ENCODE measurements at places on chromosomes 13 and 19.

DNA sequence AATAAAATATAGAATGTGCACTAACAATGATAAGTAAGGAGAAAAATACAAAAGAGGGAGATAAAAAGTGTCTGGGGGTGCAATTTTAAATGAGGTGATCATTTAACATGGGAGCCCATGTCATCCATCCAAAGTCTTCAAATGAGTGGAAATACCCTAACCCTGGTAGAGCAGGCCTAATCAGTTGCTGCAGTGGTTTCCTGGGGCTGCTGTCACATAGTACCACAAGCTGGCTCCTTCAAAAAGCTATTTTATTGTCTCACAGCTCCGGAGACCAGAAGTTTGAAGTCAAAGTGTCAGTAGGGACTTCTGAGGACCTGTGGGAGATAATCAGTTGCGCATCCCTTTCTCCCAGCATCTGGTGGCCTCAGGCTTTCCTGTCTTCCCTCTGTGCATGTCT, 717.9 kb downstream of the DIAPH3 start:
- no peak for DNase-seq

DNA sequence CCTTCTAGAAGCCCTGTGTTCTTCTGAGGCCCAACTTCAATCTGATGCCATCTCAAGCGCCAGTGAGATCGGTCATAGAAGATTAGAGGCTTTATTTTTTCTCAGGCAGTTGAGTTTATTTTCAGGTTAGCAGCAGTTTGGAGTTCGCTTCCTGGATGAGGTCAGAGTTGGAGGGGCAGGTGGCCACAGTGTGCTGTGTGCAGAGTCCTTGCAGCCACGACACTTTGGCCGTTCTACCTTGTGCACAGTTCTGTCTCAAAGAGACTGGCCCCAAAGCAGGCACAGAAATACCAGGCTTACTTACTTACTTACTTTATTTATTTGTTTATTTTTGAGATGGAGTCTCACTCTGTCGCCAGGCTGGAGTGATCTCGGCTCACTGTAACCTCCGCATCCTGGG, 15.9 kb upstream of the ELAVL1 start:
- no peak for DNase-seq

DNA sequence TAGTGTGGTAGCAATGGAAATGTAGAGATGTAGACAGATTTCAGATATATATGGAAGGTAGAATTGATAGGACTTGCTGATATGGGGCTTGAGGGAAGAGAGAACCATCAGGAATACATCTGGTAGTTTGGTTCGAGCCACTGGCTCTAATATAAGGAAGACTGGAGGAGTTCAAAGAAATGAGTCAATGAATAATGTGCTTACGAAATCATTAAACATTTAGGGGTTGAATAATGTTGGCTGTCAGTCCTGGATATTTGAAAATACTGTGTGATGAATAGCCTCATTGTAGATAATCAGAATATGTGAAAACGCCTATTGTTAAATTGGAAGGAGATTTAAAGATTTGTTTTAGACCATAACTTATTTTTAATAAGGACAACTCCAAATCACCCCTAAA, 21.6 kb downstream of the SGCG start:
- peak; percentile 24 for DNase-seq

DNA sequence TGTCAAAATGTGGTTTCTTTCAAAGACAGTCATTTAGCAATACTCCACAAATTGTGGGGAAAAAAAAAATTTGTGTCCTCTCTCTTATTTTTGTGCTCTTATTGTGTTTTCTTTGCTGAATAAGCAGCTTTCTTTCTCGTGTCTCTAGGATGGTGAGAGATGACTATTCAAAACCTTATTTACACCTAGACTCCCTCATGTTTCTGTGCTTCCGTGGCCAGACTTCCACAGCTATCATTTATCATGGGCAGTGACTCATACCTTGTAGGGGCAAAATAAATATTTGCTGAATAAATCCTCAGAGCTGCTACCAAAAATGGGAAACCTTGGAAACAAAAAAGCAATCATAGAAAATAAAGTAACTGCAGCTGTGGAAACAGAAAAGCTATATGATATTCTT, 204.9 kb upstream of the MIR17HG start:
- DNase-seq, result no peak

- peak; percentile 77 for DNase-seq
Observed at GRCh38 chr19:46616631-46617322, 8.1 kb downstream of the PTGIR start.

- DNase-seq, result peak; percentile 65
Observed at GRCh38 chr19:19372656-19373416, 32.6 kb upstream of the GATAD2A start.

DNA sequence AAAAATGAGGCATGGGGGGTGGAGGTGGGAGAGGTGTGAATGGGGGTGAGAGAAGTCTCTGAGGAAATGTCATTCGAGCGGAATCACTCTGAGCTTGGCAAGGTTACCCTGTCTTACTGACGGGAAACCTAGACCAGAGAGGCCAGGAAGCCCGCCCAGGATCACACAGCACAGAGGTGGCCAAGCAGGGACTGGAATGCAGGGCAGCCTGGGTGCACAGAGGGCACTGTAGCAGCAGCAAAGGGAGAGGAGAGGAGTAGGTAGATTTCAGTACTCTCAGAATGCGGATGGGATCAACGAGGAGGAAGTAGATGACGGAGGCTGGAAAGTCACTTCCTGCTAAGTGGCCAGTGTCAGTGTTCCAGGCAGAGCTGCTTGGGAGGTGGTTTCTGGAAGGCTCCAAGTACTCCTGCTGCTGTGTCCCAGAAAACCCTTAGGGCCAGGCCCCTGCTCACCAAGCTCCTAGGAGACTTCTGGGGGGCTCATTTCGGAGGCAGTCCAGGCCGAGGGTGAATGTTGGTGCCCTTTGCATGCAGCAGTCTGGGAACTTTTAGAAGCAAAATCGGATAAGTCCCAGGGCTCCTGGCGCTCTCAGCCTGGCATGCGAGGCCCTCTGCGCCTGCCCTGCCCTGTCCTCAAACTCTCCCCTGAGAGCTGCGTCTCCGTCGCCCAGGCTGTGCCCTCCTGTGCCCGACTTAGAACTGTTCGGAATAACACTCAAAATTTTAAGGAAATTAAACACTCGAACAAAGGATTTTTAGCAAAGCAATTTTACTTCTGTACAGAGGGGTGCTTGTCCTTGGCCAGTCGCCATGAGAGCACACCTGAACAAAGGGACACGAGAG, 33.5 kb downstream of the DNM2 start:
- no peak for DNase-seq

DNA sequence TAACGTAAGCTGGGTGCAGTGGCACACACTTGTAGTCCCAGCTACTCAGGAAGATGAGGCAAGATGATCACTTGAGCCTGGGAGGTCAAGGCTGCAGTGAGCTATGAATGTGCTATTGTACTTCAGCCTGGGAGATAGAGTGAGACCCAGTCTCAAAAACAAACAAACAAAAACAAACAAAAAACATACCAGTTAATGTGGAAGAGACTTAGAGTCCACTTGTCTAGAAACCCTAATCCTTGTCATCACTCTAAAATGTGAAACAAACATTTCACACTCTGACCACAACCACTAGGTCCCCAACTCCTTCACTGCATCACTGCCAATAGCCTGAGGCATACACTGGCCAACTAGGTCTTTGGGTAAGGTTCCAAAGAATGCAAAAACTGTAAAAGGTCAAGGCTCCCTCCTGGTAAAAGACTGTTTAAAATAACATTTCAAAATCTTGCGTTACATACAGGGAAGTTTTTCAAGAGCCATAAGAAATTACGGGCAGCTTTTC, 28.6 kb upstream of the CYP2B6 start:
- DNase-seq, result peak; percentile 1

GRCh38 chr13:109541081-109541480, 245.3 kb downstream of the IRS2 start:
- no peak for DNase-seq

DNA sequence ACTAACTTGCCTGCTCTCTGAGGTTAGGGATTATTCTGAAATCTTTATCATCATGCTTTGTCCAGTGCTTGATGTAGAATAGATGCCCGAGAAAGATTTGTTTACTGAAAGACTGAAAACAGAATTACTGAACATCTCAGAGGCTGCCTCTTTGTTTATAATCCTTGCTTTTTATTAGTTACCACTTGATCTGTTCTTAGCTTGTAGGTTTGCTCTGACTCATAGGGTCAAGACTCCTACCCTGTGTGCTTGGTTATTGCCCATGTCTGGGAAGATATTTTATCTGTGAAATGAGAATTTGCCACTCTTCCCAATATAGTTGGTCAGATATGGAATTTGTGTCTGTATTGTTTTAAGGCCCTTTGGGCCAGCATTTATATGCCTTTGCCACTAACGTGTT, 675.3 kb downstream of the DIAPH3 start:
- DNase-seq, result no peak

DNA sequence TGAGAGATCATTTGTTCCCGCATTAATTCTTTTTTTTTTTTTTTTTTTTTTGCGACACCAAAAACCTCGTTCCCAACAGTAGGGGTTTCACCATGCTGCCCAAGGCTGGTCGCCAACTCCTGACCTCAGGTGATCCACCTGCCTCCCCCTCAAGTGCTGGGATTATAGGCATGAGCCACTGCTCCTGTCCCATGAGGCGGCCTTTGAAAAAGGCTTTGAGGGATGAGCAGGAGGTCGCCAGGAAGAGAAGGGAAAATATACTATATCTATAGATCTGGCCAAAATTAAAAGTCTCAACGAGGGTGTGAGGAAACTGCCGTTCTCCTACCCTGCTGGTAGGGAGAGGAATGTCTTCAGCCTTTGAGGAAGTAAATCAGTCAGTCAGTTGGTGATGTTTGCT, 26.2 kb downstream of the ZNF473 start:
- DNase-seq, result no peak

DNA sequence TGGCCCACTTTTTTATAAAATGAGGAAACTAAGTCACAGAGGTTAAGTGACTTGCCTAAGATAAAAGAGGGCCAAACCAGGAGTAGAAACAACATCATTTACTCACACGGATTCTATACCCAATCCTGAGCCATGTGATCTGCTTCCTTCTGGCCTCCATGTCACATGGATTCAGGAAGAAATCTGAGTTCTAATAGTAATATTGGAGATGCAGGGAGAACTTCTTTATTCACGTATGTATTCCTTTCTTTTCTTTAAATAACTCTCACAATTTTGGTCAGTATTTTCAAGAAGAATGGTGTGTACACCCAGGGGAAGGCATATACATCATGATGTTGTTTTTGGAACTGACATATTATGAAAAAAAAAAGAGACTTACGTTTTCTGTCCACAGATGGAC, 1.8 kb downstream of the POSTN start:
- no peak for DNase-seq

DNA sequence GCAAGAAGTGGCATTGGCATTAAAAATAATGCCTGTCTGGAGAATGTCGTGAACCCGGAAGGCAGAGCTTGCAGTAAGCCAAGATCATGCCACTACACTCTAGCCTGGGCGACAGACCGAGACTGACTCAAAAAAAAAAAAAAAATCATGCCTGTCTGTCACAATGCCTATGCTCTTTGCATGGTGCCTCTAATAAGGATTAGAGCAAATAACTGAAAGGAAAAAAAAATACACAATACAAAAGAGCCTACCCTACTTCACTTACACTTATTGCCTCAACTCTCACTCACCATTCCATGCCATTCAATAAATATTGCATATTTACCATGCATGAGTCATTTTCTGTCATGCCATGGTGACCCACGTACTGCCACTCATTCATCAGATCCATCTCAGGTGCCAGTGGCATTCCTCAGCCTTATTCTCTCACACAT, 49.1 kb downstream of the TBC1D4 start:
- no peak for DNase-seq

- no peak for DNase-seq
Observed at GRCh38 chr13:76292031-76292430, 594.2 kb downstream of the KCTD12 start.

DNA sequence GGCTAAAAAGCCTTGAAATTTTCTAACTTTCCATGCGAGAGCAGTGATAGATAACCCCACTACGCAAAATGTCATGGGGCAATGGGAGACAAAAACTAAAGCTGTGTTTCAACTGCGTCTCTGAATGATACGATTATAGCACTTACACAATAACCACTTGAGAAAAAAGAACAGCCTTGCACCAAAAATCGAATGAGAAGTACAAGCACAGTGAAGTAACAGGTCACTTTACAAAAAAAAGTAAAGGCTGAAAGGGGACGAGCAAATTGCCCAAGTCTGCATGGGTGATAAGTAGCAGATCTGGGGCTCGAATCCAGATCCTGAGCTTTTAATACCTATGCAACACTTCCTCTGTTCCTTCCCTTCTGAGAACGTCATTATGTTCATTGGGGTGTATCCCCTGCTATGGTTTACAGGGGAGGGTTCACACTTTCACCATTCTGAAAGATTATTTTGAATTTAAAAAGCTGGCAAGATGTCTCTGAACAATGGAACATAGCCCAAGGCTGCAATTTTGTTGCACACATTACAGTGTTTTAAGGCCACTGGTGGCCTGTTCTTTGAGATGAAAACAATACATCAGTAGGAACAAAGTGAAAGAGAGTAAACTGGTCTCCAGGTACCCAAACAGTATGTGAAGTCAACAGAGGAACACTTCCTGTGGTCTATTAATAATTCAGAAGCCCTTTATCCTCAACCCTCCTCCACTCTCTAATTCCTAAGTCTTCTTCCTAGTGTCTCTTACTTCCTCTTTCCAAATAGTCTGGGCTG, 3.2 kb downstream of the CPB2 start:
- DNase-seq, result no peak

- DNase-seq, result peak; percentile 32
Observed at GRCh38 chr13:71864986-71865873, 1.8 kb downstream of the DACH1 start.

GRCh38 chr13:67351909-67352308, 121.8 kb upstream of the PCDH9 start:
- no peak for DNase-seq

DNA sequence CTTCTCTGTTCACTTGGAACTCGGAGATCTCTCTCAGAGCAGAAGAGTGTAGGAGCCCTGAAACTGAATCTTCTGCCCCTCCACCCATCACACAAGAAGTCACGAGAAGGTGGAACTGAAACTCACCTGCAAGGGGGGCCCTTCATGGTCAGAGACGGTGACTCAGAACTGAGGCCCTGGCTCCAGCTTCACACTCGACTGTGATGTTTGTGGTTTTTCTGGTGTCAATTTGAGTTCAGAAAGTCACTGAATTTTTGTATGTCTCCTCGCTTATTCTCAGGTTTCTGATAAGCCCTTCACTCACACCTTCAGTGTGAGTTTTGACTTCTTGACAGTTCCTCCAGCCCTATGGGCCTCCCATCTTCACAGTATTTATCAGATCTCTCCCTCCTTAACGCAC, 23.1 kb downstream of the SIGLEC5 start:
- no peak for DNase-seq

- no peak for DNase-seq
Observed at GRCh38 chr19:37507167-37507464, 377 bp downstream of the ZNF793 start.

DNA sequence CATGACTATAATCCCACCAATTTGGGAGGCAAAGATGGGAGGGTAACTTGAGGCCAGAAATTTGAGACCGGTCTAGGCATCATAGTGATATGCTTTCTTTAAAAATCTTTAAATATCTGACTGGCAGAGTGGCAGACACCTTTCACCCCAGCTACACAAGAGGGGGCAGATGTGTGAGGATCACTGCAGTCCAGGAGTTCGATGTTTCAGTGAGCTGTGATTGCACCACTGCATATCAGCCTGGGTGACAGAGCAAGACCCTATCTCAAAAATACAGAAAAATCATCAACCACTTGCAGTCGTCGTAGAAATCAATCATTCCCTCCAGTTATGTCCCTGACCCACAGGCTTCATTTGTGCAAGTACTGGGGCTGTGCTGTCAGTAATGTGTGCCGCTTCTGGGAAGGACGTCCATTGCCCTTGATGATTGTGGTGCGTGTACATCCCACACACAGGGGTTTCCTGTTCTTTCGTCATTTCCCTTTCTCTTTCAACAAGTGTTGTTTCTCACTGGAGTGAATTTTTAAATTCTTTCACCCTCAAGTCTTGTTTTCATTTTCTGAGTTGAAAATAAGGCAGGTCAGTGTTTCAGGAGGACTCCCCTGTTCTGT, 1.4 kb downstream of the LGALS14 start:
- no peak for DNase-seq
